ENCODE measurements at places on chromosomes 7 and 10.
A peak's percentile ranks its signal among the peaks of the same experiment; 100 is the strongest.

DNA sequence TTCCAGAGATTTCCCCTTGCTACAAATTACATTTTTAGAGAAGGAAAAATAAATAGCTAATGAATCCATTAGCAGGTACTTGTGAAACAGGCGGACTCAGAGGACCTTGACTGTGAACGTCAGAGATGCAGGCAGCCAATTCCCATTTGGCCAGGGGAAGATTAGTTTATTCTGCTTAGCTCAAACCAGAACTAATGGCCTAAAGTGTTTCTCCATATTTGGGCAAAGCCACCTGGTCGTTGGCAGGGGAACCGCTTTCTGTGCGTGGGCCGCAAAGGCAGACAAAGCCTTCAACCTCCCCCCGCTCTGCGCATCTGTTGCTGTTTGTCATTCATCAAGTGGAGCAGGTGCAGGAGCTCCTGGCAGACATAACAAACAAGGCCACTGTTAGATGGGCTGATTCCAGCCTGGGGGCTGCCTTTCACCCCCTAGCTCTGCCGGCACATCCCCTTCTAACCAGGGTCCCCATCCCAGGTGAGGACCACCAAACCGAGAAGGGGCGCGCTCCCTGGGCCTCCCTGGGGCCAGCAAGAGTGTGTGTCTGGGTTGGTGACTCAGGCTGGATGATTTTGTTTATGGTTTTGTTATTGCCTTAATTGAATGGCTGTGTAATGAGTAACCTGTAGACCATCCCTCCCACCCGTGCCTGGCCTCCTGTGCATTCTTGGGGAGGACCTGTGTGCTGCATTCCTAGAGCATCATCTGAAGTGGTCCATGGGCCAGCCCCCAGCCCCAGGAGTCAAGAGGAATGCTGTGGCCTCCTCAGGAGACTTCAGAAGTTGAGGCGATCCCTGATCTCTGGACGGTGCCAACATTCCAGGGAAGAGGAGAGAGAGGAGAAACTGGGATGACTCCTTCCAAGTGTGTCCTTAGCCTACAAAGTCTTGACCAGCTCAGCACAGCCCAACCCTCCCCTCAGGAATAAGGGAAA, 14.5 kb upstream of the CPA1 start:
- DNase-seq = no peak

DNA sequence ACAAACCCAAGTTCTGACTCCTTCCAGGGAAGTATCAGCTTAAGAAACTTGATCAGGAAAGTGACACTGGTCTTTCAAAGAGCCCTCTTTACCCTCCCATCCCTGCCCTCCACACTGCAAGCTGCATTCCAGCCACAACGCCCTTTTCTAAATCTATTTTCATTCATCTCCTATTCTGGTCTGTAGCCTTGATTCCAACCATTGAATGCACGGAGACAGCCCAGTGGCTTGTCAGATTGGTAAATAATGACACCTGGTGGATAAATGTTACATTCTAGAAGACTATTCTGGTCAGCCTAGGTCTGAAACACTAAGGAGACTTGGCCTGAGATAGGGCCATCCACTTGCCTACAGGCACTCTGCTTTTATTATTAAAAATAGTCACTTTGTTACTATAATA, 20.9 kb downstream of the MORN4 start:
- peak; percentile 82 for DNase-seq

DNA sequence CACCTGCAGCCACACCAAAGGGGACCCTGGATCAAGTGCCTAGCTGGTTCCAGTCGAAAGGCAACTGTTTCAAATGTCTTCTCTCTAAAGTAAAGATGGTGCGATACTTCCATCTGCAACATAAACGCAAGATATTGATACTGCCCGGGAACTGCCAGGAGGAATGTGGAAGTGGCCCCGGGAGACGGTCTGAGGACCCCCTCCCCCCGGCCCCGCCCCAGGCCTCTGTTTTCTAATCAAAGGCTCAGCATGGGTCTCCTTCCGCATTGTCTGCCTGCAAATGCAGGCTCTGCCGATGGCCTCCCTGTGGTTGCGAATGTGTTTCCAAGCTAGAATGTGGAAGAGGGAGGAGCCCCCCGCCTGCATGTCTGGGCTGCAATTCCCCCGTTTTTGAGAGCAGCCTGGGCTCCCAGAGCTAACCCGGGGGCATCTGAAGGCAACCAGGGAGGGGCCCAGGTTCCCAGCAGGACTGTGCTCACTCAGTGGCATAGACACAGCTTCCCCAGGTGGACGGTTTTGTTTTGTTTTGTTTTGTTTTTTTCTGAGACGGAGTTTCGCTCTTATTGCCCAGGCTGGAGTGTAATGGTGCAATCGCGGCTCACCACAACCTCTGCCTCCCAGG, 223.9 kb upstream of the PPP2R2D start:
- no peak for DNase-seq

GRCh38 chr7:33107136-33108066, 1.8 kb downstream of the RP9 start:
- DNase-seq = peak; percentile 21

GRCh38 chr7:132243463-132243862, 332.8 kb downstream of the PLXNA4 start:
- no peak for DNase-seq

DNA sequence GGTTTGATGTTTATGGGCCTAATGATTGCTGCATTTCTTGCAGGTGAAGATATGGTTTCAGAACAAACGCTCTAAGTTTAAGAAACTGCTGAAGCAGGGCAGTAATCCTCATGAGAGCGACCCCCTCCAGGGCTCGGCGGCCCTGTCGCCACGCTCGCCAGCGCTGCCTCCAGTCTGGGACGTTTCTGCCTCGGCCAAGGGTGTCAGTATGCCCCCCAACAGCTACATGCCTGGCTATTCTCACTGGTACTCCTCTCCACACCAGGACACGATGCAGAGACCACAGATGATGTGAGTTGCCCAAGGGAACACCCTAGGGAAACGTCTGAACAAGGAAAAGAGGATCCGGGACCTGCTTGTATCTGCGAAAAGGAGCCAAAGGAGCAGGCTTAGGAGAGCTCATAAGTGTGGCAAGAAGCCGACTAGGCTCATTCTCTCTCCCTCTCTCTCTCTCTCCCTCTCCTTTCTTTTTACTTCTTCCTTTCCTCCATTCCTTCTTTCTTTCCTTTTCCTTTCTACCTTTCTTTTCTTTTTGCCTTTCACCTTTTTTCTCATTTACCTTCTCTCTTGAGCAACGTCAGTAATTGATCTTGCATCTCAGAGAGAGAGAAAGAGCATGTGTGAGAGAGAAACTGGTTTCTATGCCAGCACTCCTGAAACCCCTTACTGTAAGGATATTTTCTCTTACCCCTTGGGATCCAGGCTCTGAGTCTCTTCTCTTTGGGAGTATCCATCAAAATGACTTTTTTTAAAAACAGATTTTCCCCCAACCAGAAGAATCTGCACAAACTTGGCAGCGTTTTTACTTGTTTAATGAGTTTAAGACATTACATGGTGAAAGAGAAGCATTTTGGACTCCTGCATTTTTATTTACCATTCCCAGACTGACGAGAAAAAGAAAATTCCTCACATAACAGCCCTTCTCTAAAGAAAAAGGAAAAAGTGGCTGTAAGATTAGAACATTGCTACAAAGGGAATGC, 4.7 kb downstream of the DLX6 start:
- no peak for DNase-seq

GRCh38 chr10:69568472-69569395, 4.5 kb downstream of the NEUROG3 start:
- no peak for DNase-seq

DNA sequence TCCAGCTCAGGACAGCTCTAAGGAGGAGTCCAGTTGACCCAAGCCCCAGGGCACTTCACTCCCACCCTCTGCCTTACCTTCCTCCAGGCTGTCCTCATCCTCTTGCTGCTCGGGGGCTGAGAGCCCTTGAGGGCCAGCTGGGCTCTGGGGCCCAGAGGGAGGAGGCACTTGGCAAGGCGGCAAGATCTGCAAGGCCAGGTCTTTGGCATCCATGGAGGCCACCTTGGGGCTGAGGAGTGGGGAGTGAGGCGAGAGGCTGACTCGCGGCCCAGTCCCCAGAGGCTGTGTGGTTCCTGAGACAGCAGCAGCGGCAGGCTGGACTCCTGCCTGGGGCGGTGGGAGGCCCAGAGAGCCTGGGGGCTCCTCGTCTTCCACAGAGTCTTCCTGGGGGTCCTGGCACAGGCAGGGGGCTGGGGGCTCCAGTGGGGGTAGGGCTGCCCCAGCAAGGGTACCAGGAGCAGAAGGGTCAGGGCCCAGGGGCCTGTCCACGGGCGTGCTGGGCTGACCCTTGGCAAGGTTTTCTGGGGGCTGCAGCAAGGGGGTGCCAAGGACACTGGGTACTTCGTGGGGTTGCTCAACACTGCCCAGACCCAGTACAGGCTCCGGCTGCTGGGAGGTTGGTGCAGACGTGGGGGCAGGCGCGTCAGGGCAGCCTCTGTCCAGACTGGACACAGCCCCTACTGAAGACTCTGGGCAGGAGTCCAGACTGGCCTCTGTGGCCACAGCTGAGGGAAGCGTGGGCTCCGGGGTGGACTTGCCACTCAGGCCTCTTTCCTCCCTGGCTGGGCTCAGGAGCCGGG, 6.5 kb downstream of the NACAD start:
- DNase-seq = no peak

DNA sequence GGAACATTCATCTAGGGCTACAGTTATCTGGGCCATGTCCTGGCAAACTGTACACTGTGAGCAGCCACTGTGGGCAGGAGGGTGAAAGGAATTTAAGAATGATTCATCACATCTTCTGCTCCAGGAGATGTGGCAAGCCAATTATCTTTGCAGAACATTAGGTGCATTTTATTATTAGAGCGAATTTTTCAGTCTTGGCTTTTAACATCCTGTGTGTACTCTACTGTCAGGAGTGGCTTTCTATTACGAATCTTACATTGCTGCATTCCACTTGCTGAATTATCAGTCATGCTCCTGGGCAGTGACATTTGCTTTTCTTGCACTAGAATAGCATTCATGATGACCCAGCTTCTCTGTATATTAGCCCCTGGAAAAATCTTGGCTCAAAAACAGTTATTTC, 109.2 kb upstream of the TARP start:
- no peak for DNase-seq

DNA sequence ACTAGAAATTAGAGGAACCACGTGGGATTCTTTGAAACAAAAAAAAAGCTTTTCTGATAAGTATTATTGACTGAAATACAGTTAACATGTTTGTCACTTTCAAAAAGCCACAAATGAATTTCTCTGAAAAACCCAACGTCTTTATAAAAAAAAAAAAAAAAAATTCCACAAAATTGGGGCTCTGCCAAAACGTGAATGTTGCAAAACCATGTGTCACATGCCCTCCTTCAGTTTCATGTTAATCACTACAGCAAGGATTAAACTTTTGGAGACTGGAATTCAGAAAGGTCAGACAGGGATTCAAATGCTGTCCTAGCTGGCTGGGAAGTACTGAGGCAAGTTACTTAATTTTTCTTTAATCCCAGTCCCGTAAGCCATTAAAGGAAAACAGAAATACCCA, 278.0 kb upstream of the KLF14 start:
- no peak for DNase-seq

DNA sequence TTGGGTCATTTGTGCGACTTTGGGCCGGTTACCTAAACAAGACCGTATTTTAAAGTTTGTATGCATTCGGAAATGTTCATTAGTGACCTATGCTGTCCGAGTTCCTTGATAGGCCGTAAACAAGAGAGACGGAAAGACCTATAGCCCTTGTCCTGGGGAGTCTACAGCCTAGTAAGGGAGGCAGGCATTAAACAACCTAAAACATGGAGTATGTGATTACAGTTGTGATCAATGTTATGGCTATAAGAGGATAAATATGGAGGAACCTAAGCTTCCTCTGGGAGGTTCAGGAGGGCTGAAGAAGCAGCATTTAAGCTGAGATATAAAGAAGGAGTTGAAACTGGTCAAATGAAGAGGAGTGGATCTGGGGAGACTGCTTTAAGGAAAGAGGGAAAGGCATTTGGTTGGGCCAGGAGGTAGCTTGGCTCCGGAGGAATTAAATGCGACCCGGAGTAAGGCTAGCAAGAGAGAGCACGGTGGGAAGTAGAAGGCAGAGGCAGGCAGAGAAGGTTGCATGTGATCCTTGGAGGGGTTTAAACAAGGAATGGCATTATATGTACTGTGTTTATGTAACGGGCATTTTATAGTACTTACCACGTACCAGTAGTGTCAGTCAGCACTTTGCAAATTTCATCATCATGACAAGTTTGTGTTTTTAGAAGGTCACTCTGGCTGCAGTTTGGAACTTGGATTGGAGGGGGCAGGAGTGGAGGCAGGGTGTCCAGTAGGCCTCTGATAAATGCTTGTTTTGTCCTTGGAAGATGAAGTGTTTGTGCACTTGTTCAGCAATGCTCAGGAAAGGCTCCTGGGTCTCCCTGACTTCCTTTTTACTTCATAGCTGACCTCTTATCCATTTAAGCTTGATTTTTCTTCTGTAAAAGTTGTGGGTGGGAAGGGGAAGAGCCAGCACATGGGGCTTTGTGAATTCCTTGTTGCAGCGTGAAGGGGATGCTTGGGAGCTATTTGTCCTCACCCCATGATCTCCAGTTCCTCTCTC, 1.0 kb upstream of the AVPI1 start:
- no peak for DNase-seq

- no peak for DNase-seq
These were observed 82.2 kb upstream of the GPR22 start for GRCh38 chr7:107387573-107388219.

DNA sequence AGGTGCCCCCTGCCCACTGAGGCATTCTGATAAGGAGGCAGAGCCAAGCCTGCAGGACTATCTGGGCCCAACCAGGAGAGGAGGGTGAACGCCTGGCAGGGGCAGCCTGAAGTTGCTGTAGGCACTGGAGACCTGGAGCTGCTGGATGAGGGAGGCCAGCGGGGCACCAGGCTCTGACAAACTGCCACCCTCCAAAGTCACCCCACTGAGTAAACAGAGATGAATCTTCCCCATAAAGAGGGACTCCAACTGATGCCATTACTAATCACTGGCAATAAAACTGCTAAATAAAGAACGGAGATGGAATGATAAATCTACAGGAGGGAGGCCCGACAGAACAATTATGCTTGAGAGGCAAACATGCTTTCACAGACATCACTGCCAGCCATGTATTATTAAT, 44.2 kb downstream of the DRGX start:
- DNase-seq = no peak

DNA sequence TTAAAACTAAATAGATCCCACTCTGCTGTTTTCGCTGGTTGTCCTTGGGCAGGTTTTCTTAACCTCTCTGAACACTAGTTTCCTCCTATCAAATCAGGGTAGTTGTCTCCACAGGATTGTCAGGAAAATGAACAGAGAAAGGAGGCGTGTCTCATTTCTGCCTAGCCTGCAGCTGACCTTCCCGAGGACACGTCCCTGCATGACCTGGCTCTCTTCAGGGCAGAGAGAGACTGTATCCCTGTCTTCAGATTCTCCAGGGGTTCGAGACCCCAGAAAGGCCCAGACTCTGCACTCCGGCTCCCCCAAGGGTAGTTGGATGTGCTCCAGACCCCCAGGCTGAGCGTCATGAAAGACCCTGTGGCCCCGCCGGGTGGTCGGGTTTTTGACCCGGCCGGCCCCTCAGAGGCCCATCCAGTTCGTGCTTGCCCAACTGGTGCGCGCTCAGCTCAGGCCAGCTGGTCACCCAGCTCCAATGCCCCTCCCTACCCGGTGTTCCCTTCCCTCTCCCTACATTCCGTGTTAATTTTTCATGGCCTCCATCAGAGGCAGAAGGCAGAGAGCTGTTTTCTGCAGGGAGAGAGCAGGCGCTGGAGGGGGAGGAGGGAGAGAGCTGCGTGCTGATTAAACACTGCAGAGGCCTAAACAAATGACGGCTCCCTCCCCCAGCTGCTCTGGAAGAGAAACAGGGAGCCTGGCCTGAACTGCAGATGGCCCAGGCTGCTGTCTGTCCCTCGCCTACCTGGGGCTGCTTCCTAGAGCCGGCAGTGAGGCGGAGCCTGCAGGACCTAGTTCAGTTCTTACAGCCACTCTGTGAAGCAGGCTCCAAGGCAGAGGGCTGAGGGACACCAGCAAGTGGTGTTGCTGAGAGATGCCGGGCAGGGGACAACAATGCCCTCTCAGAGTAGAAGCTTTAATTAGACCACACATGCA, 86.2 kb upstream of the PPIF start:
- no peak for DNase-seq
